Sigmoid colon (tissue), 7 donors: ENCODE measurements at places on chromosomes 3 and 15. TPM values are rescaled to one million over a fixed set of nuclear protein-coding genes. Genes with fewer than 3 reads are reported as not detected.

DNA sequence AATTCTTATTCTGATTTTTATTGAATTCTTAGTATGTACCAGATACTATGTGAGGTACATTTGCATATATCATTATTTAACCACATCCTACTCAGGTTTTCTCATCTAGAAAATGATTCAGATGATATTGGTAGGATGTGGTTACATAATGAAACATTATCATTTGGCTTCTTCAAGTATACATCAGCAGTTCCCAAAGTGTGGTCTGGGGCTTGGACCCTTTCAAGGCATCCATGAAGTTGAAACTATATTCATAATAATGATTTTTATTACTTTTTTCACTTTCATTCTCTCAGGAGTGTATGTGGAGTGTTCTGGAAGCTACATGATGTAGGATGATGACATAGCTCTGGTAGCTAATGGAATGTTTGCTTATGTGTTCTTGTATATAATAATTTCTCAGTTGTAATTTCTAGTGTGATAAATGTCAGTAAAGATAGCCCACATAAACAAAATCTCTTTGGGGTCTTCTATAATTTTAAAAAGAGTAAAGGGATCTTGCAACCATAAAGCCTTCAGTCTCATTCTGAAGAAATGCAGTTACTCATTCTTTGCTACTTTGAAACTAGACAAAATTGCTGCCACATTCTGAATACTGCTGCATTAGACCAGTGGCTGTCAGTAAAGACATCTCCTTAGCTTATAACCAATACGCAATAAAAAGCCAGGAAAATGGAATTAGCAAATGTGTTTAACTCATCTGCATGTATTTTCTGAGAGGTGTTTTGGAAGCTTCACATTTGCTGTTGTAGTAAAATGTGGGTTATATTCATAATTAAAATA lies 95.8 kb downstream of the PPARG start:
- DNase-seq = no peak
- no peaks in the 10 kb centered on the region for H3K36me3 ChIP-seq
- no peaks in the 10 kb centered on the region for H3K27me3 ChIP-seq

Gene KBTBD12
- total RNA-seq = 5.9 TPM

- H3K27ac ChIP-seq = no peak overlapping the region
- peaks cover 30% of the 10 kb centered on the region for H3K4me1 ChIP-seq
- no peaks in the 10 kb centered on the region for H3K36me3 ChIP-seq
- DNase-seq = no peak
These were observed 106.7 kb upstream of the PIAS1 start for GRCh38 chr15:67947254-67948039.

DNA sequence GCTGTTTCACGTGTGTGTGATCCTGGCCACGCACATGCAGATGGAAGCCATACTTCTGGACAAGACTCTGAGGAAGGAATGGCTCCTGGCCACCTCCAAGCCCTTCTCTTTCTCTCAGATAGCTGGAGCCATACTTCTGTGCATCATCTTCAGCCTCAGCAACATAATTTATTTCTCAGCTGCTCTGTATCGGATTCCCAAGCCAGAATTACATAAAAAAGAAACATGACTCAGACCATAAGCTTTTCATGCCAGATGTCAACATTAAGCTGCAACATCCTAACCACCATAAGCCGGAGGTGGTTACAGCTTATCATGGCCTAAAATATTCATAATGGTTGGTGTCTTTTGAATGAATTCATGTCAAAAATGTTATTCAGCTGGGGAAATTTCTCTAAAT lies 10.6 kb upstream of the KIF23 start:
- H3K36me3 ChIP-seq = no peaks in the 10 kb centered on the region
- no peak overlapping the region for H3K4me3 ChIP-seq
- no peak for DNase-seq
- no peak overlapping the region for H3K27ac ChIP-seq
- H3K4me1 ChIP-seq = no peaks in the 10 kb centered on the region
- no peaks in the 10 kb centered on the region for H3K27me3 ChIP-seq
